ENCODE measurements at places on chromosomes 6 and 20. TPM values are rescaled to one million over a fixed set of nuclear protein-coding genes. Genes with fewer than 3 reads are reported as not detected.

DNA sequence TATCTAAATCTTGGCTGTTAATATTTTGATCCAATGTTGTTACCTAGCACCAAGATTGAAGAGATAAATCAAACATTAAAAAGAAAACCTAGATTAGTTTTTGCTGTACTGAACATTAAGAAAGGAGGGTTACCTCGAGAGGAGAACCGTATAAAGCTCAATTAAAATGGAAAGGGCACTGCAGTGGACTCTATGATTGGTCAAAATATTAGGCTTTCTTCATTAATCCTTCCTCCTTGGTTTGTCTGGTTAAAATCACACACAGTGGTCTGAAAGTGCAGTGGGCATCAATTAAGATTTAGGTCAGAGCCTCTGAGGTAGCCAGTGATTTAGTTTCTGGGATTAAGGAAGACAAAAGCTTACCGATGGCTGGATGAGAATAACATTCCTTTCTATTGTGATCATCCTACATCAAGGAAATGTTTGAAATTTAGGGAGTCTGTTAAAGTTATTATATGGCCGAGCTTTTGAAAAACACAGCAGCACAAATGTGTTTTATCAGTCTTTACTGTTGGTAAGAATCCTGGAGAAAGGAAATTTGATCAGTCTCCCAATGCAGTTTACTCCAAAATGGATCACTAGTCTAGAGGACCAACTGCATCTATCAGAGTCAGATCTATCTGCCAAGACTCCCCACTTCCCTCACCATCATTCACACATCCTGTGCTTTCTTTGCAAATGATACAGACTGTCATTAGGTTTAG lies 134.6 kb upstream of the NEDD9 start:
- peak overlapping the region; percentile 67 for H3K27ac ChIP-seq
- peaks cover 91% of the 10 kb centered on the region for H3K4me1 ChIP-seq
- H3K36me3 ChIP-seq = peaks cover 20% of the 10 kb centered on the region
- no peak overlapping the region for H3K4me3 ChIP-seq

- no peaks in the 10 kb centered on the region for H3K4me1 ChIP-seq
- H3K36me3 ChIP-seq = no peaks in the 10 kb centered on the region
- no peaks in the 10 kb centered on the region for H3K27me3 ChIP-seq
- DNase-seq = no peak
- H3K4me3 ChIP-seq = no peak overlapping the region
These were observed 58.1 kb downstream of the RNF144B start for GRCh38 chr6:18445228-18445627.

DNA sequence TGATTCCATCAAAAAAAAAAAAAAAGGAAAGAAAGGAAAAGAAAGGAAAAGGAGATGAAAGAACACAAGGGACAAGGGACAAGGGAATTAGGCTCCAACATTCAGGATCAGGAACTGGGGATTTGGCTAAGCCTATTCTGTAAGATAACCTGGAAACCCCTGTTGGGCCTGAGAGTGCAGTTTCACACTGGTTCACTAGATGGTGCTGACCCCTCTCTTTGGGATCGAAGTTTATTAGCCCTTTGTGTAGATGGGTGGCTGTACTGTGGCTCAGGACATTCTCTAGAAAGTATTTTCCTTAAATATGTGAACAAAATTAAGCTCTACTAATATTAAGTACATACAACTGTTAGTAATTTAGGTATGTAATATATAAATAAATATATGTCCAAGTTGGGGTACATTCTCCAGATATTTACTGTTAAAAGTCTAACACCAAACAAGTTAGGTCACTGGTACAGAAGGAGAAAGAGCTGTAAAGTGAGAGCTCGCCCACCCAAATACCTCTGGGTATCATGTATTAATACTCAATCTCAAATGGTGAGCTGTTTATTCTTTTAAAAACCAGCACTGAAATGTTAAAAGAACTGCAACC lies 6.3 kb downstream of the OR2A4 start:
- H3K36me3 ChIP-seq = no peaks in the 10 kb centered on the region
- DNase-seq = peak; percentile 44
- no peaks in the 10 kb centered on the region for H3K27me3 ChIP-seq
- H3K27ac ChIP-seq = no peak overlapping the region
- H3K4me3 ChIP-seq = no peak overlapping the region

DNA sequence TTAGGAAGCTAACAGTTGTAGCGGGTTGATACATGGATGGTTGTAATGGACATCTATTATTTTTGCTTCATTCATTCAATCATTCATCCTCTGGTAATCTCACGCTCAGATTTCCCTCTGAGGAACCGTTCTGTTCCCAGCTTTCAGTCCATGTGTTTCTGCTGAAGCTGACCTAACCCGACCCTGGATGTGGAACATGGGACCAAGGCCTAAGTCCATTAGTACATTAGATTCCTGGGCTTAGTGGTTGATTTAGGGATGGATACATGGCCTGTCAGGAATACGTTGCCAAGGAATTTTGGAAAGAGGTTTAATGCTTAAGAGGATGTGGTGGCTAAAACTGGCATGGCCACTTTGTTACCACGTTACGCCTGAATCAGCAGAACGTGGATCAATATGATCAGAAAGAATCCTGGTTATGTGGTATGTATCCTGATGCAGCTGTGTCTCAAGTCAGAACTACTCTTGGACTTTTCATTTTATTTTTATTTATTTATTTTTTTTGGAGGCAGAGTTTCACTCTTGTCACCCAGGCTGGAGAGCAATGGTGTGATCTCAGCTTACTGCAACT lies 4.1 kb upstream of the DHX35 start:
- no peak for DNase-seq
- no peaks in the 10 kb centered on the region for H3K36me3 ChIP-seq
- no peak overlapping the region for H3K27ac ChIP-seq
- H3K4me3 ChIP-seq = no peak overlapping the region
- H3K4me1 ChIP-seq = peaks cover 13% of the 10 kb centered on the region
- no peaks in the 10 kb centered on the region for H3K27me3 ChIP-seq

GRCh38 chr6:167044696-167045095 lies 45.5 kb downstream of the CEP43 start:
- H3K4me3 ChIP-seq = no peak overlapping the region
- no peak overlapping the region for H3K27ac ChIP-seq
- peaks cover 10% of the 10 kb centered on the region for H3K36me3 ChIP-seq
- H3K4me1 ChIP-seq = peaks cover 40% of the 10 kb centered on the region
- no peaks in the 10 kb centered on the region for H3K27me3 ChIP-seq

- H3K36me3 ChIP-seq = no peaks in the 10 kb centered on the region
- H3K27me3 ChIP-seq = peaks cover 2% of the 10 kb centered on the region
These were observed 622.8 kb downstream of the QKI start for GRCh38 chr6:164037171-164037870.

DNA sequence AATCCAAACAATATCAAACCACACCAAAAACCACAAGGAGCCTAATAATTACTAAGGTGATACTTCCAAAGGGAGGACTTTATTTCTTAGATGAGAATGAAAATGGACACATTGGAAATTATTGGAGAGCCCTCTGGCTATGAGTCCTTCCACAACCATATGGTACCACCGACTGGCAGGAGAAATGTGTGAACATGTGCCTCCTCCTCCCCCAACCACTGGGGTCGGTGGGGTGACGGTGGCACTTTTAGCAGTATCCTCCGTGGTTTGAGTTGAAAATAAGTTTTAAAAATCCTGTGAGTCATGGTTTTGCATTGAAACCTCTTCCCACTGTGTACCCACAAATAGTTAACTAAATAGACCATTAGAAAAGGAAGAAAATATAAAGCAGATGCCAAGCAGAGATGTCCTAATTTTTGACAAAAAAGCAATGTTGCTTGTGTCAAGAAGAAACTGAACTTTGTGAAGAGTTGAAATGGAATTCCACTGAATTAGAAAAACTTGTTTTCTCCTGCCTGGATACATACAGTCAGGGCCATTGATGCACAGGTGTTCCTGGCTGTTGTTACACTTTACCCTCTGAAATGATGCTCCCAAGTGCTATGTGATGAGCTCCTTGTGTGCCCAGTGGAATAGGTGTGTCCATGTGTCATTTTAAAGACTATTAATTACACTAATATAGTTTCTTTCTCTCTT lies 3.2 kb downstream of the EDN1 start:
- no peaks in the 10 kb centered on the region for H3K36me3 ChIP-seq
- H3K4me3 ChIP-seq = no peak overlapping the region
- H3K4me1 ChIP-seq = peaks cover 14% of the 10 kb centered on the region
- no peak for DNase-seq
- peaks cover 26% of the 10 kb centered on the region for H3K27me3 ChIP-seq

- no peak overlapping the region for H3K4me3 ChIP-seq
- no peaks in the 10 kb centered on the region for H3K4me1 ChIP-seq
- H3K36me3 ChIP-seq = no peaks in the 10 kb centered on the region
- no peak overlapping the region for H3K27ac ChIP-seq
These were observed 97.9 kb upstream of the FOXP4 start for GRCh38 chr6:41448256-41448655.

DNA sequence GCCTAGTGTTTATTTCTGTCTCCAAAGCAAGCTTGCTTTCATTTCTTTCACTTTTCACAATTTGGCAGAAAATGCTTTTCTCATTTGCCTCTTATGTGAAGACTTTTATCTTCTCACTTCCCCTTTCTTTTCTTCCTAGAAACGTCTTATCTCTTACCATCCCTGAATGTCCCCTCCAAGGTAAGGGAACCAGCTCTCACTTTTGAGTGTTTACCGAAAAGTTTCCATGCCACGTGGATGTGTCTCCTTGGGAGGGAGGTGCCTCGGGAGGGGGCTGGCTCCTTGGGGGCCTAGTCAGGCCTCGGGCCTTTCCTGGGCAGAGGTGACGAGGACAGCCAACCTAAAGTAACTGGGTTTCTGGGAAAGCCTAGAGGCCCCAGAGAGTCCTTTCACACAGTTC lies 127.4 kb downstream of the CD24 start:
- H3K4me3 ChIP-seq = no peak overlapping the region
- DNase-seq = no peak
- H3K27me3 ChIP-seq = peaks cover 13% of the 10 kb centered on the region
- no peaks in the 10 kb centered on the region for H3K36me3 ChIP-seq

DNA sequence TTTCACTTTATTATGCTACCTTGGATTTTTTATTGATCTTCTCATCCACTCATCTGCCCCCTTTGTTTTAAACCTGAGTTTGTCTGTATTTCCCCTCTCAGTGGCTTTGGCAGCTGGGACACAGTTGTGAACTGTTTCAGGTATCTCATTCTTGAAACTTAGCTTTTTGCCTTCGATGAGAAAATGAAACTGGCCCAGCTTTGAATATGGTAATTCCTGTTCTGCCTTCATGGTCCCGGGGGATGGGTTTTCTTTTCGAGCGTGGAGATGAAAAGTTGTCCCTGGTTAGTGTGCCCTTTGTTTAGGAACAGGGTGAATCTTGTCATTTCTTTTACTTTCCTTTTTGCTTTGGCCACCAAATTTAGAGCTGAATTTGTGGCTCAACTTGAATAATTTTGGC lies 25.6 kb downstream of the DHX35 start:
- H3K27ac ChIP-seq = no peak overlapping the region
- H3K36me3 ChIP-seq = peaks cover 22% of the 10 kb centered on the region
- no peak for DNase-seq
- H3K4me3 ChIP-seq = no peak overlapping the region
- H3K27me3 ChIP-seq = no peaks in the 10 kb centered on the region

DNA sequence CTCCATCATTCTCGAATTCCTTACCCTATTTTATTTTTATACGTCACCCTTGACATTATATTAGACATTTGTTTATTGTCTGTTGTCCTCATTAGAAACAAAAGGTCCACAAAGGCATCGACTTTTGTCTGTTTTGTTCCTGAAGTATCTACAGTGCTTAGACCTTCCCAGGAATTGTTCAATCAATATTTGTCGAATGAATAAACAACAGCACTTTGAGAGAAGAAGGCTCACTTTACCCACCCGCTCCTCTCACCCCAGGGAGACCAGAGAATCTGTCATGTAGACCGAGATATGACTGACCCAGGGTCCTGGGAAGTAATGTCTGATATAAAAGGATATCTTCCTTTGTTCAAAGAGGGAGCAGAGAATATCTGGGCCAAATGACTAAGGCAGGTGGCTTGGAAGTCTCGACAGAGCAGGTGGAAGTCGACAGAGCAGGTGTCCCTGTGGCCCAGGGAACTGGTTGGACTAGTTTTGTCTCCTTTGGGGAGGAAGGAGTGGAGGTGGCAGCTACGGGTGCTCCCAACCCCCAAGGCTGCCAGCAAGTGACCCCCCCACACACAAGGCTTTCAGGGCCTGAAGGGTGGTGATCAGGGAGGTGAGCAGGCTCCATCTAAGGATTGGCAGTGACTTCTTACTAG lies 14.8 kb upstream of the CHMP4B start:
- no peak overlapping the region for H3K27ac ChIP-seq
- DNase-seq = no peak
- H3K36me3 ChIP-seq = no peaks in the 10 kb centered on the region
- no peaks in the 10 kb centered on the region for H3K27me3 ChIP-seq

- DNase-seq = no peak
- H3K4me1 ChIP-seq = no peaks in the 10 kb centered on the region
- H3K27me3 ChIP-seq = no peaks in the 10 kb centered on the region
- H3K36me3 ChIP-seq = no peaks in the 10 kb centered on the region
- H3K4me3 ChIP-seq = no peak overlapping the region
- no peak overlapping the region for H3K27ac ChIP-seq
These were observed 1175.3 kb upstream of the GJE1 start for GRCh38 chr6:140957386-140957785.

DNA sequence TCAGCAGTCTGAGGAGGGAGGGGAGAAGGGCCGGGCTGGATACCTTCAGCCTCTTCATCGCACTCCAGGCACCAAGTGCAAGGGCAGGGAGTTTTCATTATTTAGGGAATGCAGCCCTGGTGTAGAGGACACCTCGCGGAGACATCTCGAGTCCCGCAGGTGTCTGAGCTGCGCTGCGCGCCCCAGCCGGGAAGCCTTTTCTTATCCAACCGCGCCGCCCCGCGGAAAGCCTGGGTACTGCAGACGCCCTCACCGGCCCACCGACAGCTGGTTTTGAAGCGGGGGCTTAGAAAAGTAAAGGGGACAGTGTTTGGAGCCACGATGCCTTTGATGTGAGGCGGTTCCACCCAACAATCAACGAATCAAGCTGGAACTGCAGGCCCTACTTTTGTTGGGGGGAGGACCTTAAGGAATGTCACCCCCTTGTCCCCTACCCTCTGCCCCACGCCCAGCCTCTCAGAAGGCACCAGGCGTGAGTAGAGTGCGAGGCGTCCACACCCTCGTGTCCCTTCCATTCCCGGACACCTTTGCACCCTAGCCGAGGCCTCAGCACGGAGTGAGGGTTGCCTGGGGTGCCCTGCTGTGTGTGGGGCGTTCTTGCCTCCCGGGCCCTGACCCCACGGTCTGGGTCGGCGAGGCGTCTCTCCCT lies 8.6 kb downstream of the NKX2-2 start:
- peaks cover 53% of the 10 kb centered on the region for H3K27me3 ChIP-seq
- H3K27ac ChIP-seq = no peak overlapping the region
- H3K4me1 ChIP-seq = peaks cover 28% of the 10 kb centered on the region
- H3K36me3 ChIP-seq = peaks cover 4% of the 10 kb centered on the region
- peak; percentile 82 for DNase-seq
- peak overlapping the region; percentile 62 for H3K4me3 ChIP-seq

GRCh38 chr6:107354451-107354850 lies 104.9 kb downstream of the PDSS2 start:
- no peak overlapping the region for H3K4me3 ChIP-seq
- no peaks in the 10 kb centered on the region for H3K27me3 ChIP-seq
- H3K36me3 ChIP-seq = no peaks in the 10 kb centered on the region
- peaks cover 2% of the 10 kb centered on the region for H3K4me1 ChIP-seq
- no peak overlapping the region for H3K27ac ChIP-seq

The GUCA1A gene
- not detected for total RNA-seq

The ZBP1 gene
- total RNA-seq = 0.14 TPM

Data from activated naive CD4-positive, alpha-beta T cell treated with anti-CD3 and anti-CD28 coated beads for 36 hours (primary cell).